COR-L47 (cell line): ENCODE measurements at places on chromosomes 3 and 15.

- DNase-seq, result no peak
Measured at GRCh38 chr3:186025161-186025560, 83.7 kb downstream of the ETV5 start.

GRCh38 chr15:58677426-58677825 lies 72.1 kb downstream of the ADAM10 start:
- no peak for DNase-seq

GRCh38 chr15:49467746-49468480 lies 44.9 kb downstream of the FGF7 start:
- no peak for DNase-seq

DNA sequence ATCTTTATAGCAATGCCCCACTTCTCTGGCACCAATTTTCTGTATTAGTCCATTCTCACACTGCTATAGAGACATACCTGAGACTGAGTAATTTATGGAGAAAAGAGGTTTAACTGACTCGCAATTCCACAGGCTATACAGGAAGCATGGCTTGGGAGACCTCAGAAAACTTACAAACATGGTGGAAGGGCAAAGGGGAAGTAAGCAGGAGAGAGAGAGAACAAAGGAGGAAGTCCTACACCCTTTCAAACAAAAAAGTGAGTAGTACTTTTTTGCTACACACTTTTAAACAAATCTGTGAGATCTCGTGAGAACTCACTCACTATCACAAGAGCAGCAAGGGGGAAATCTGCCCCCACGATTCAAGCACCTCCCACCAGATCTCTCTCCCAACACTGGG lies 67.8 kb upstream of the ZBED2 start:
- DNase-seq, result no peak

DNA sequence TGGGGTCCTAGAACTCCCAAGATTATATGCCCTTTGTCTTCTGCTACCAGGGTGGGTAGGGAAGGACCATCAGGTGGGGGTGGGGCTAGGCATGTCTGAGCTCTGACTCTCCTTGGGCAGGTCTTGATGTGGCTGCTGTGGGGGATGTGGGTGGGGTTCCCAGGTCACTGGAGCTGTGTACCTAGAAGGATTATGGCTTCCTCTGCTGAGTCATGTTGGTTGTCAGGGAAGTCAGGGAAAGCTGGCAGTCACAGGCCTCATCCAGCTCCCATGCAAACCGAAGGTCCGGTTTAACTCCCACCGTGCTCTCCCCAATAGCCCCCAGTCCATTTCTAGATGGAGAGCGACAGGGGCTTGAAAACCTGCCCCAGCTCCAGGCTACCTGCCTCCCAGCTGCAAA lies 35.2 kb downstream of the EID1 start:
- DNase-seq, result no peak

DNA sequence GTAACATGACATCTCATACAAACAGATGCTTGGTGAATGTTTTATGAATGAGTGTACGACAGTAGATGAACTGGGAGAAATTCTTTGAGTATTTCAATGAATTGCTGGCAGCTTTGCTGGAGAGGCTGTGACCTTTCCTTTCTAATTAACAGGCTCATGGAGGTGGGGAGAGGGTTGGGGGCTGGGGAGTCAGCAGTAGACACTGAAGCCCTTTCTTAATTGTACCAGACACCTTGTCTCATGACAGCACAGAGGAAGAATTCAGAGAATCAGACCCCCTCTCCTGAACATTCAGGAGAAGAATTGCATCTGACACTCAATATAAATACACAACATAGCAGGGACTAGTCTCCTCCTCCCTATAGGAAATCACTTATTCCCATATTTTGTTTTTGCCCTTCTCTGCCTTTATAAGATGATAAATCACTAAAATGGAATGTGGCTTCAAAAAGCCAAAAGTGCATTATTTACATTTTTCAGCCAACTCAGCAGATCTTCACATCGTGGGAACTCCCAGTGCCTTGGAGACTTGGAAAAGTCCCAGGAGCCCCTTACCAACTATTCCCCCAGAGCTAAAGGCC lies 66.2 kb upstream of the TPM1 start:
- no peak for DNase-seq

DNA sequence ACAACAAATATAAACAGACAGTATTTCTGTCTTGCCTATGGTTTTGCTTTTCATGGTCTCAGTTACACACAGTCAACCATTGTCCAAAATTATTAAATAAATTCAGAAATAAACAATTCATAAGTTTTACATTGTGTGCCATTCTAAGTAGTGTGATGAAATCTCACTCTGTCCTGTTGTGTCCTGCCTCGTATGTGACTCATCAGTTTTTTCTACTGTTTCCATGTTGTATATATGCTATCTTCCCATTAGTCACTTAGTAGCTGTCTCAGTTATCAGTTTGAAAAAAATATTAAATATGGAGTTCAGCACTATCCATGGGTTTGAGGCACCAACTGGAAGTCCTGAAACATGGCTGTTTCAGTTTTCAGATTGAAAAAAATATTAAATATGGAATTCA lies 282.4 kb upstream of the GRM7 start:
- DNase-seq, result no peak

GRCh38 chr3:128940252-128940651 lies 53.6 kb downstream of the CFAP92 start:
- DNase-seq, result no peak

DNA sequence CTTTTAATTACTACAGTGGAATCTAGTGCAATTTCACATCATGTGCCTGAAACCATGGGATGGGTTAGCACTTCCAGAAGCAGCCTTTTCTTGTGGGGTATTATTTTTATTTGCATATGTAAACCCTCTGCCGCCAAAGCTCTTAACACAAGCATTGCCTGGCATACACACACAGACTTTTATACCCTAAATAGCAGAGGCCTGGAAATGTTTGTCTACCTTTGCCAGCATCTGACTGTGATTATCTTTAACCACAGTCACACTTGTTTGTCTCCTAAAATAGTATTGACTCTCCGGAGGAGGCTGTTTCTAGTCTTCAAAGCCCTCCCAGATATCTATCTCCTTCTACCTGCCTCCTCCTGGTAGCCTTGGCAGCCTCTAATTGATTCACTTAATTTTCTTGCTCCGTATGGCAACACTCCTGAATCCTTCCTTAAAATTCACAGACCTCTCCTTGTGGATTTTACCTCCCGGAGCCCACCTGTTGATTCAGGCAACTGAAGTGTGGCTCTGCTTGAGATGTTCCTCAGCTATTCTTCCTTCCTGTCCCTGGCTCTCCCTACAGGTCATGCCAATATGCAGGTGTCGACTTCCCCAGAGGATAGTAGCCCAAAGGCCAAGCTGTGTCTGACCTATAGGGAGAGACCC lies 127.1 kb upstream of the UMPS start:
- no peak for DNase-seq

DNA sequence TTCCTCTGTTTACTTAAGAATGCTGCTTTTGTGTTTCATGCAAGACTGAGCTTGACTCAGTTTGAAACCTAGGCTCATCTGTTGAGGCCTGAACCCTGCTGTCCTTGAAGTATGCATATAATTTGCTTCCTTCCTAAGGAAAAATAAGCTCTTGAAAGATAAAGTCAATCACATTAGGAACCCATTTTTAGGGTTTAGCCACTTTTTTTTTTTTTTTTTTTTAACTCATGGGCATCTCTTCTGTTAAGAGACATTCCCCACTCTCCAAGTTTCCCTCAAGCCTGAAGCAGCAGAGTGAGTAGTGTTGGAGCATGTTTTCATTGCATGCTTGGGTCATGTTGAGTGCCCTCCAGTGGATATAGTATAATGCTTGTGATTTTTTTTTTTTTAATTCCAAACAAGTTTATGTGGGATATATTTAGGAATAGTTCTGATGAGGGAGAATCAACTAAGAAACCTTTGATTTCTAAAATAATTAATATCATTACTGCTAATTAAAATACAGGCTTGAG lies 3.6 kb downstream of the CTNNB1 start:
- no peak for DNase-seq

DNA sequence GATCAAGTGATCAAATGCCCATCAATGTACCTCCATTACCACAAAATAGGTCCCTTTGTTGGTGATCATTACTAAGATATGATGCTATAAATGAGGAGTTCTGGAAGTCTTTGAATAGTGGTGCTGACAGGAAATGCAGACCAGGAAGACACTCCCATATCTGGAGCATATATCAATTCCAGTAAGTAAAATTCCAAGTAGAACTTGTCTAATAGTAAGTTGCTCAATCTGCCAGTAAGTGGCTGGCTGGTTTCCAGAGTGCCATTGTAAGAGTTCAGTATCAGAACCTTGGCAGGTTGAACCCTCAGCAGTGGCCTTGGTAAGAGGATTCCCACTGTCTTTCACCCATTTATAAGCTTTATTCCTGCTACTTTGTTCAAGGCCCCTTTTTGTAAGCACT lies 379.9 kb upstream of the RBMS3 start:
- no peak for DNase-seq

- DNase-seq, result peak; percentile 91
Measured at GRCh38 chr3:127566833-127567232, 23.7 kb downstream of the TPRA1 start.

DNA sequence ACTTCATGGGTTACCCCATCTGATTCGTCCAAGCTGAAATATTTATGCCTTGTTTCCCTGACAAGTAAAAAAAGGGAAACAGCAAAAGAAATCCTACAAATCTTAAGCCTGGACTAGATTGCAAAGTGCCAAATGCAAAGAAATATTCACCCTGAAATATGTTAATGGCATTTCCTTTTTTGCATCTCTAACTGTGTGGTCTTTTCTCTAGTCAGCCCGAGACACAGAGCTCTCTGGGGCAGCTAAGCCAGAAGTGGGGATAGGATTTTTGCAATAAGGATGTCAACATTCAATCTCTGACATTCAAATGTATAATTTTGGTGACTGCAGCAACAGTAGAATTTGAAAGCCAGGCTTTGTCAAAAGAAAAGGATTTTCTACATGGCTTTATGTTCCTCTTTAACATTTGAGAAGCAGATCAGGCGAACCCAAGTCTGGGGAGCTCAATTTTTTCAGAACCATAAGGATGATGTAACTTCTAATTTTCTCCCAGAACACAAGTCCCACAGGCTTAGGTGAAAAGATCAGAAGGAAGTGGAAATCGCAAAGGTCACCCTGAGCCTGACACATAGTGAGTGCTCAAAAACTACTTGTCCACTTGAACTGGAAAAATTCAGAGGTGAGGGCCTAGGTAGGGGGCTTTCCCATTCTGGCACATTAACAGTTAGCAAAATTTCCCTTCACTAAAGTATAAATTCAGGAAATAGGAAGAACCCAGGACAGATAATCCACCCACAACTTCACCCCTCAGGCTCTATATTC lies 28.2 kb upstream of the KCNMB3 start:
- DNase-seq, result no peak

GRCh38 chr3:188439080-188439479 lies 285.1 kb downstream of the LPP start:
- no peak for DNase-seq
